AG20443 (cell line): ENCODE measurements at places on chromosomes 5 and 9.

DNA sequence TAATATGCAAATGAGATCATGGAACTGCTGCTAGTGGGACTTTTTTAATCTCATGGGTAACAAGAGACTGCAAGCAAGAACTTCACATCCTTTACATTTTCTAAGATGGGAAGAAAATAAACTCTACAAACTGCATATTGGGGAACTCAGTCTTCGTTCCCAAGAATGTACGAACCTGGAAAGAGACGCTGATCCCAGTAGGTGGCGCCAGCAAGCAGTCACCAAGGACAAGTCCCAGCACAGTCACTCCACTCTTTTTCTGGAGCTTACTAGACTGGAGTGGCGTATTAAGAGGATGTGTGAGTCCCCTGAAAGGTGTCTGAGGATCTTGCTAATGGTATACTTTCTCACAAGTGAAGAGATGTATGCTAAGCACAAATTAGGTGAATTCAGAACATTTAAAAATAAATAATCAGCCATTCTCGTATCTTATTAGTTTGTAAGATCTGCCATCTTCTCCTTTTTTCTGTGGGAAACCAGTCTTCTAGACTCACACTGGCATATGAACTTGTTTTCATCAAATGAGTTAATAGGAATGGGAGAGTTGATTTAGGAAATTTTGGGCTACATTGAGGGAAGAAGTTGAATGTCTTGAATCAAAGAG lies 16.0 kb upstream of the PUM3 start:
- peak; percentile 65 for DNase-seq

DNA sequence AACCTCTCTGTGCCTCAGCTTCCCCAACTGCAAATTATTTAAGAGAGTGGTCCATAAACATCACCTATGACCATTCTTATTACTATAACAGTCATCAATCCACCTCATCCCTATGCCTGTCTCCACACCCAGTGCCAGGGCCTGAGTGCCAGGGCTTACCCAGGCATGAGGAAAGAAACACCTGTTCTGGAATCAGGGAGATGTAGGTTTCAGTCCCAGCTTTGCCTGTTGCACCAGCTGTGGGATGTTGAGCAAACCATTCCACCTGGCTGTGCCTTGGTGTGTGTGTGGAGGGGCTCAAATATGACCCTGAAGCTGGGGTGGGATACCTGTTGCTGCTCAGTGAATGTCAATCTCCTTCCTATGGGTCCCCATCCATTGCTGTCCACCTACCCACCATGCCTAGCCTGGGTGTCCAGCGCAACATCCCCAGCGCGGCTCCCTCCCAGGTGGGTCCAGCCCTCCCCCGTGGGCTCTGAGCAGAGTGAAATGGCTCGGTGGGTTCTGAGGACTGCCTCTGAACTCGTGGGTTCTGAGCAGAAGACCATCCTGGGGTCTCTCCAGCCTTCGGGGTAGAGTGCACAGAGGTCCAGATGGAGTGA lies 16.3 kb downstream of the AKNA start:
- no peak for DNase-seq

- no peak for DNase-seq
Measured at GRCh38 chr9:78680196-78680595, 383.3 kb downstream of the PSAT1 start.

- DNase-seq: peak; percentile 56
Measured at GRCh38 chr5:72760259-72760658, 56.2 kb upstream of the TNPO1 start.

DNA sequence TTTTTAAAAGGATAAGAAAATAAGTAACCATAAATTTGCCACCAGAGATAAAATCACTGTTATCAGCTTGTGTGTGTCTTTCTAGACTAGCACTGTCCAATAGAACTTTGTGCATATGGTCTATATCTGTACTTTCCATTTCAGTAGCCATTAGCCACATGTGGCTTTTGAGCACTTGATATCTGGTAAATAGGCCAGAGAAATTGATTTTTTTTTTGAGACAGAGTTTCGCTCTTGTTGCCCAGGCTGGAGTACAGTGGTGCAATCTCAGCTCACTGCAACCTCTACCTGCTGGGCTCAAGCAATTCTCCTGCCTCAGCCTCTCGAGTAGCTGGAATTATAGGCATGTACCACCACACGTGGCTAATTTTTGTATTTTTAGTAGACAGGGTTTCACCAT lies 17.8 kb downstream of the RBM27 start:
- DNase-seq: no peak

GRCh38 chr5:60841361-60841760 lies 2.7 kb downstream of the ELOVL7 start:
- DNase-seq: no peak

DNA sequence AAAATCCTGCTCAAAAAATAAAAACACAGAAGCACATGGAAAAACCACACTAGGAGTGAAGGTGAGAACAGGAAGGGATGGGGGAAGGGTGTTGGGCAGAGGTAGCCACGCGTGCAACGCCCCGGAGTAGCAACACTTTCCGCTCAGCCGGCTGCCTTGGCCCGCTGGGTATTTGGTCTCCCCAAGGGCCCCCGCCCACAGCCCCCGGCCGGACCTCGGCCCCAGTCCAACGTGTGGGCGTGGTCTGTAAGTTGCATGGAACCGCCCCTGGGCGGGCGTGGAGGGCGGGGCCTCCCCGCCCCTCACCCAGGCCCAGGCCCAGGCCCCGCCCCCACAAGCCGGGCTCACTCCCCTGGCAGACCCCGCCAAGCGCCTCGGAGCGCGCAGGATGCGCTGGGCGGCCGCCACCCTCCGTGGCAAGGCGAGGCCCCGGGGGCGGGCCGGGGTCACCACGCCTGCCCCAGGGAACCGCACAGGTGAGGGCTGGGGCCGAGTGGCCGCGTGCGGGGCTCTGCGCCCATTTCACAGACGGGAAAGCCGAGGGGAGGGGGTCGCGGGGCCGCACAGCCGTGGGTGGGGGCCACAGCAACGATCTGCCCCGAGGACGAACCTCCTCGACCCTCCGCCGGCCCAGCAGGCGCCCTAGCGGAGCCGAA lies at the start of gene SUSD3:
TSS of gene SUSD3 (plus strand) at position 347 of the 656 bp plus-strand sequence. CDS start at position 389, 42 bp downstream.
- DNase-seq: peak; percentile 55

- DNase-seq: no peak
Measured at GRCh38 chr5:145162626-145163025, 672.5 kb downstream of the PRELID2 start.

- DNase-seq: no peak
Measured at GRCh38 chr5:151694035-151694485, 7.3 kb upstream of the SPARC start.

DNA sequence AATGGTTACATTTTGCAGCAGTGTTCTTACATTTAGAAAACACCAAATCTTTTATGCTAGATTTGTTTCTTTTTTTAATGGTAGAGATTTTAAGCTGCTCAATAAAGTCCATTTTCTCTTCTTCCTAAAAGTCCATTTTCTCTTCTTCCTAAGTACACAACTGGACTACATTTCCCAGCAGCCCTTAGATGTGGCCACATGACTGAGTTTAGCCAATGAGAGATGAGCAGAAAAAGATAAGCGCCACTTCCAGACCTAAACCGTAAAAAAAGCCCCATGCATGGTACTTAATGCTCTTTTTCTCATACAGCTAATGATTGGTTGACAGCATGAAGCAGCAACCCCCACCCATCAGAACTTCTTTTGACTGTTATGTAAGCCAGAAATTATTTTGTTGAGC lies 206.7 kb downstream of the FAM114A2 start:
- peak; percentile 32 for DNase-seq

GRCh38 chr5:134177369-134178095 lies 782 bp upstream of the SKP1 start:
- DNase-seq: no peak

GRCh38 chr9:77820293-77820954 lies 172.3 kb upstream of the GNA14 start:
- DNase-seq: peak; percentile 68

DNA sequence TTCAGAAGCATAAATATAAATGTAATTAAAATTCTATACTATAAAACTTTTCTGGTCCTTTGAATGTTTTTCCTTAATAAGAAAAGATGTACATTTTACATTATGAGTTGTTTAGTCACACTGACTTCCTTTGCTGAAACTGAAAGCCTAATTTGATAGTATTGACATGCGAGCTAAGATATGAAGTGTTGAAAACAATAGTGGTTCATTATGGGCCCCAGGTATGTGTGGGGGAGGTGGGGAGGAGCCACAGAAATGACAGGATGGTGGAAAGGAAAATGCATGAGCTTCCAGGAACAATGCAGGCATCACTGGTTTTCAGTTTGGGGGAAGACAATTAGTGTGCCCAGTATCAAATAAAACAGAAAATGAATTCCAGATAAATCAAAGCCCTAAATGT lies 35.4 kb upstream of the RLN1 start:
- DNase-seq: no peak

- DNase-seq: peak; percentile 40
Measured at GRCh38 chr9:76876098-76876497, 29.8 kb downstream of the PRUNE2 start.

- peak; percentile 39 for DNase-seq
Measured at GRCh38 chr5:135194573-135195269, 160.7 kb upstream of the PITX1 start.

DNA sequence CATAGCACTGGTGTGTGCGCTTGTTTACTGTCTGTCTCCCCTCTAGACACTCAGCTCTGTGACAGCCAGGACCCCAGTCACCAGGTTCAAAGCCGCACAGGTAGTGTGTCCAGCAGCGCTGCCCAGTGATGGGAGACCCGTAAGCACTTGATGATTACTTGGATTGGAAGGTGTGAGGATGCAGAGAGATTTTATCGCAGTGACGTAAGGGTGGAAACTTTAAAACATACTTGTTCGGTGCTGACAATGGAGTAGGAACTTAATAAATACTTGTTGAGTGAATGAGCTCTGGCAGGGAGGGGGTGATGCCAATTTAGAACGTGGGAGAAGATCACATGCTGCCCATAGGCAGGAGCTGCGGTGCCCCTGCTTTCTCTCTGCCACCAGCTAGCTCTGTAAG lies 99.2 kb upstream of the PITX1 start:
- no peak for DNase-seq

GRCh38 chr9:97856857-97857605 lies 4.0 kb downstream of the FOXE1 start:
- no peak for DNase-seq

DNA sequence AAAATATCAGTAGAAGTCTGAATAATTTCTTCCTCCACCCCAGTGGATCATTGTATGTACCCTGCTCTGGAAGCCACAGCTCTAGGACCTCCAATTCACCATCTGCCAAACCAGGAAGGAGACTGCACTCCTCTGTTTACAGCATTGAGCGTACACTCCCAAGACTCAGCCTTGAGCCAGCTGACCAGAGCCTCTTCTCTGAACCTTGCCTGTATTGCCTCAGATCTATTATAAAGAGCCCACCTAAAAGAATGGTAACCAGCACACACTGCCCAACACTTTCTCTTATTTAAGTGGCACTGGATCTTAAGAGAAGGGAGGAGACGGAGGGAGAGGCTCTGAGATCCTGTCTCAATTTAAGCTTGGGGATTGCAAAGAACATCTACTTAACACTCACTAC lies 217.8 kb upstream of the RASEF start:
- no peak for DNase-seq

DNA sequence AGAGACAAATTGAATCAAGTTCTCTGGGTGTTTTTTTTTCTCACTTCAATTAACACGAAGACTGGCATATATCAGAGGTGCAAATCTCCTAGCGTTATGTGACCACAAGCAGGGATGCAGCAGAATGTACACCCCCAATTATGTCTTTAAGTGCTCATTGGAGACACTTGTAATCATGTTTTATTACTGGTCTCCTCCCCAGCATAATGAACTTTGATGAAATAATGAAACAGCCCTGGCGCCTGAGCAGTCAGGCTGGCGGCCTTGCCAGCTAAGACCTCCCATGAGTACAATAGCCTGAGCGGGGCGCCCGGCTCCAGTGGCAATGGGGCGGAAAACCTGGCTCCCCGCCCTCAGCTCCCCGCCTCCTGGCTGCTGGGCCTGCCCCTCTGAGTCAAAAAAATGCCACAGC lies 209.4 kb upstream of the MSX2 start:
- DNase-seq: no peak

- DNase-seq: no peak
Measured at GRCh38 chr5:53276825-53277224, 167.3 kb upstream of the MOCS2 start.

GRCh38 chr5:178427576-178428197 lies 162.5 kb downstream of the COL23A1 start:
- DNase-seq: no peak

- DNase-seq: no peak
Measured at GRCh38 chr5:93794954-93795353, 53.6 kb upstream of the POU5F2 start.

DNA sequence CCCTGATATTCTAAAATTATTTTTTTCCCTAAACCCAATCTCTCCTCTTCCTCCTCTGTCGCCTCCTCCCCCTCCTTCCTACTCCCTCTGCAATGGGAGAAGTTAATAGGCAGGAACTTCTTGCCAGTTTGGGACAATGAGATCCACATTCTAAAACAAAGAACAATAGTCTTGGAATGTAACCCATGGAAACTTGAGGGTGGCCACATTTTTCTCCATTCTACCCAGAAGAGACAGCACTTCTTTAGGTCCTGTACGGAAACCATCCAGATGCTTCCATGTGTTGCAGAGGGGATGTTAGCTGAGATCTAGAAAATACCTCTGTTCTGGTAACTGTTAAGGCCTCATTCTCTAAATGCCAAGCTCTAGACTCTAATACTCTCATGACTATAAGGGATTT lies 10.0 kb downstream of the SPARC start:
- DNase-seq: no peak

GRCh38 chr9:105146677-105147076 lies 97.8 kb upstream of the SLC44A1 start:
- DNase-seq: no peak

GRCh38 chr9:111603041-111603440 lies 3.6 kb upstream of the PTGR1 start:
- DNase-seq: no peak

DNA sequence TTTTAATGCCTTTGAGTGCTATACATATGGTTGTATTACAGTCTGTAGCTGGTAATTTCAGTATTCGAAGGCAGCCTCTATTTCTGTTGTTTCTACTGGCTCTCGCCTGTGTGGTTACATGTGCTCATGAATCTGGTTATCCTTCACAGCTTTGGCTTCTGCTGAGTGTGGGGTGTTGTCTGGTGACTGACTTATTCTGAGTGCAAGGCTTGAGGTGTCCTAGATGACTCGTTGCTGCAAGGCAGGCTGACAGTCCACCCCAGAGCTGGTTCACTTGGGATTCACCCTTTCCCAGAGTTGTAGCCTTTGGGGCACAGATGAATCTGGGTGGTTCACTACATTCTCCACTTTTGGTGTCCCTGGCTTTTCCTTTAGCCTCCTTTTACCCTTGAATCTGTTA lies 41.4 kb downstream of the PDE8B start:
- no peak for DNase-seq

- no peak for DNase-seq
Measured at GRCh38 chr5:137092831-137093230, 406.3 kb downstream of the SPOCK1 start.

- no peak for DNase-seq
Measured at GRCh38 chr9:133603135-133603927, 5.9 kb downstream of the FAM163B start.

- DNase-seq: peak; percentile 72
Measured at GRCh38 chr5:113112435-113112834, 135.8 kb downstream of the DCP2 start.

DNA sequence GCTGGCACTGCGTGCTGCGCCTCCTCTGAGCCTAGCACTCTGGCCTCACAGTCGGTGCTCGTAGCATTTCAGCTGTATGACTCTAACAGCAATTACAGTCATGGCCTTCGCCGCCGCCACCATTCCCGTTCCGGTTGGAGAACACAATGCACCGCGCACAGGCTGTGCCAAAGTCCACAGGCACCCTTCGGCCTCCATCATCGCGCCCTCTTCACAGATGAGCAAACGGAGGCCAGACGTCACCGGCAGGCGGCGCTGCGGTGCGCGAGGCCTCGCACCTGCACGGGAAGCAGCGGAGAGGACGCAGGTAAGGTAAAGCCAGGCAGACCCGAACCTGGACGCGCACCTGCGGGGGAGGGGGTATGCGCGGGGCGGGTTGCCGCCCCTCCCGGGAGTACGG lies 128.9 kb downstream of the BARX1 start:
- DNase-seq: peak; percentile 3
